ENCODE measurements at places on chromosomes 2 and 18.

DNA sequence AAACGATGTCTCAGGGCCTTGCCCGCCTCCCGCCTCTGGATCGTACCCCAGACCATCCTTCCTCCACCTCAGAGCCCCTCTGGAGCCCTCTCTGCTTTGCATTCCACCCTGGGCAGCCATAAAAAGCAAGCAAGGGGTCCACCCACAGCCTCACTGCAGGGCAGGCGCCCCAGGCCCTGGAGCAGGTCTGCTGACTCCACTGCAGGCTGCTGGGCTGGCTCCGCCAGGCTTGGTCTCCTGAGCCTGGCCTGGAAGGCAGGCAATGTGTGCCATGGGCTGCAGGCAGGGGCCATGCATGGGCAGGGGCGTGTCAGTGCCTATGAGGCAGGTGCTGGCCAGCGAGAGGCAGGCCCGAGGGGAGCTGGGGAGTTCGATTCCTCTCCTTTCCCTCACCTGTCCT lies 186.0 kb downstream of the ANKRD30B start:
- no peak for DNase-seq

GRCh38 chr2:375270-375955 lies 87.5 kb upstream of the ALKAL2 start:
- no peak for DNase-seq

- no peak for DNase-seq
Measured at GRCh38 chr18:36469461-36469860, 171.9 kb downstream of the FHOD3 start.

GRCh38 chr2:134926231-134926931 lies 7.8 kb downstream of the CCNT2 start:
- no peak for DNase-seq

DNA sequence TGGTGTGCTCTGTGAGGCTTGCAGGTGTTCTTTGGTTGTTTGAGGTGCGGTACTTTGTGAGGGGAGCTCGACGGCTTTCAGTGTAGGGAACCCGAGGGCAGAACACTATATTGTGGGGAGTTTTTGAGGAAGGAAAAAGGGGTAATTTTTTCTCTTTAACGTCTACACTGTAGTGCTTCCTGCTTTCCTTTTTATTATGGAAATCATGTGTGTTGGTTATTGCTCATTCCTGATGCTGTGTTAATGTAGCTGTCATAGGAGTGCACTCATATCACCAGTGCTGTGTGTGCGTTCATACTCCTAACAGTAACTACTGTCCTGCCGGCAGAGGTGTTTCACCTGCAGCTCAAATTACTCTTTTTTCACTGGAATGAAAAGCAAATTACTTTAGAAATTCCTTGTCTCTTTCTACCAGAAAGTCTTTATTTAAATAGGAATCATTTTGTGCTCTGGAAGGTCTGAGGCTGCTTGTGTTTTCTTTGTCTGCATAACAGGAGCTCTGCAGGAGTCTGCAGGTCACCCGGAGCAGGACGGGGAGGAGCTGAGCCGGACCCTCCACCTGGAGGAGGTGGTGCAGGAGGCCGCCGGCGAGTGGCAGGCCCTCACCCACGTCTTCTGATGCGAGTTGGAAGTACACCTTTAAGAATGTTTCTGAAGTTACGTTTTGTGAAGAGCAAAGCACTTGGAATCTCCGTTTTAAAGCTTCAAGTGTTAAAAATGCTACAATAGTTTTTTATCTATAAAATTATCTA lies 145.5 kb downstream of the ZNF236 start:
- no peak for DNase-seq

DNA sequence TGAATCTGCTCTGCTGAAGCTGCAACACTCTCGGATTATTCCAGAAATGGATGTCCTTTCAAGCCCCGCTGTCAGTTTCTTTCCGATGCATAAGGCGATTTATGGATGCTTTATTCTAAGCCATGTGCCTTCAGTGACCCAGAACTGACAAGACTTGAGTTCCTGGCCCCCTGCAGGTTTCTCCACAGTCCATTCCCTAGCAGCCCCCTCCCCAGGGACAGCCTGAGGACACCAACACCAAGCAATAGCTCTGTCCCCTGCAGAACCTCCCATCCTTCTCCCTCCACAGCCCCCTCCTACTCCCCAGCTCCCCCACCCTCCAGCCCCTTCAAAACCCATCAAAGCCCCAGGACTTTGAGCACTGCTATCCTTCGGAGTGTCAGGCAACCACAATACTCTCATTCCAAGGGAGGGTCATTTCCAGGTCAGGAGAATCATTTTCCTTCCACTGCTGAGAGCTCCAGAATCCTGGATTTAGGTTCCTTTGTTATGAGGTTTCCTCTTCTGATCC lies 24.6 kb upstream of the SPP2 start:
- DNase-seq = no peak

DNA sequence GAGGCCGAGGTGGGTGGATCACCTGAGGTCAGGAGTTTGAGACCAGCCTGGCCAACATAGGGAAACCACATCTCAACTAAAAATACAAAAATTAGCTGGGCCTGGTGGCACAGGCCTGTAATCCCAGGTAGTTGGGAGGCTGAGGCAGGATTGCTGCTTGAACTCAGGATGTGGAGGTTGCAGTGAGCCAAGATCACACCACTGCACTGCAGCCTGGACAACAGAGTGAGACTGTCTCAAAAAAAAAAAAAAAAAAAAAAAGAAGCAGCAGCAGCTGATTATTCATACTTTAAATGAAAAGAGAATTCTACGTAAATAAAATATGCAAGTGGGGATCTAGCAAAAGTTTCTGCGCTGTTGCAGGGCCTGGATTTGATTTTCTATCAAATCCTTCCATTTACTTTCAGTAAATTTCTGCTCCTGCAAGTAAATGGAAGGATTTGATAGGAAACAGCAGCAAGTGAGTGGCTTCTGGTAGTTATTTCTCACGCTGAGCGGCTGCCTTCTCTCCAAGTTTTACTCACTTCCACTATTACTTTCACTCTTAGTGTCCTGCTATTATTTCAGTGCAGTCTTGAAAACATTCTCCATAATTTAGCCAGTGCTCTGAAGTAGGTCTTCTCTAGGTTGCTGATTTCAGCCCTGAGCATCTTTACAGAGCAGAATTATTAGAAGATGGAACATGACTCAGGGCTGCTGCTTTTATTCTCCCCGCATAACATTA lies 68.4 kb downstream of the SLC16A14 start:
- no peak for DNase-seq

DNA sequence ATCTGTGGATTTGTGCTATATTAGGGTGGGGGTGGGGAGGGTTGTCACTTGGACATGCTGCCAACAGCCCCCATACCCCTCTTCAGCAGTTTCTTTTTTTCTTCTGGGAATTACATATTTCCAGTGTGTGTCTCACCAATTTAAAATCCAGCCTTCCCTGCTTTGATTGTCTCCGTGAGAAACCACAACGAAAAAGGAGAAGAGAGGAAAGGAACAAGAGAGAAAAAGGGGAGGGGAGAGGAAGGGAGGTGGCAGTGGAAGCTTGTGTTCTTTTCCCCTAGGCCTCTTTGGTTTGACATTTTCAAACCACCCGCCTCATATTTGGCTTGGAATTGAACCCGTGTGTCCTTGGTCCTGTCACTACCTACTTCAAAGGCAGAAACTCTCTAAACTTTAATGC lies 860 bp downstream of the CTNNA2 start:
- DNase-seq = no peak

DNA sequence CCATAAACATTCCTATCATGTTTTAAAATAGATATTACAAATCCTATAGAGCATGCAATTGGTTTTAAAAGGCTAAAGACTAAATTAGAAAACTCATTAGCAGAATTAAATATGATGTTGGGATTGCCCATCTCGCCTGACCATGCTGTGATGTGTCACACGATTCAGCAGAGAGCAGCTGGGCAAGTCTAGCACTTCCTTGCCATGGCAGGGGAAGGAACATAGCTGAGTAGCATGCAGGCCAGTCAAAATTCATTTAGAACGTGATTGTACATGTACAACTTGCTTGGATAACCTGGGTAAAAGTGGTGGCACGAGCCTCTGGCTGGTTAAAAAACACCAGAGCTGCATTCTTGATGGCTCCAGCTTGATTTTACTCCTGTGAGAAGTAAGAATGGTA lies 81.3 kb downstream of the SCN3A start:
- DNase-seq = no peak

DNA sequence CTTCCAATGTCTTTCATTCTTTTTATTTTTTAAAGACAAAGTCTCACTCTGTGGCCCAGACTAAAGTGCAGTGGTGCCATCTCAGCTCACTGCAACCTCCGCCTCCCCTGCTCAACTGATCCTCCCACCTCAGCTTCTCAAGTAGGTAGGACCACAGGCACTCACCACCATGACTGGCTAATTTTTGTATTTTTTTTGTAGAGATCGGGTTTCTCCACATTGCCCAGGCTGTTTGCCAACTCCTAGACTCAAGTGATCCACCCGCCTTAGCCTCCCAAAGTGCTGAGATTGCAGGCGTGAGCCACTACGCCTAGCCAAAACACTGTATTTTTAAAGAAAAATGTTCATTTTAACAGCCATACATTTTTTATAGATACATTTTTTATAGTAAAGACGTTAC lies 12.7 kb downstream of the GCKR start:
- no peak for DNase-seq

GRCh38 chr18:3623769-3624545 lies 174.0 kb downstream of the TGIF1 start:
- peak; percentile 85 for DNase-seq

DNA sequence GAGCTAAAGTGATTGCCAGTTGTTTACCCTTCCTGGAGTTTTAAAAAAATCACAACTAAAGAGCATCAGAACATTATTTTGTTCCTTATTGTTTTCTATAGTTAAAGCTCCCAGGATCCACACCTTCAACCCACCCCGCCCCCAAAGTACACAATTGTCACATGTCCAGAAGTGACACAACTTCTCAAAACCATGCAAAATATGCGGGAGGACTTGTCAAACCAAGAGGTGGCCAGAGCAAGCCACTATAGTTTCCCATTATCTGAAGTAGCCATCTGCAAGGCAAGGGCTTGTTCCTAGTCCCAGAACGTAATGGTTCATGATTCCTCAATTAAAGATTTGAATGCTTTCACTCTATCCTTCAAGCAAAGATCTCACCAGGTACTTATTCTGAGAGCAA lies 9.9 kb upstream of the INO80C start:
- DNase-seq = no peak

GRCh38 chr2:174486563-174487107 lies at the start of gene GPR155:
Gene GPR155, minus strand, starts transcription at chr2:174487029. Its CDS starts 5,073 bp downstream, at chr2:174481956.
- DNase-seq = peak; percentile 90

- DNase-seq = no peak
Measured at GRCh38 chr2:207670887-207671286, 40.6 kb upstream of the CCNYL1 start.

GRCh38 chr2:226461981-226462380 lies 337.6 kb downstream of the IRS1 start:
- DNase-seq = no peak

DNA sequence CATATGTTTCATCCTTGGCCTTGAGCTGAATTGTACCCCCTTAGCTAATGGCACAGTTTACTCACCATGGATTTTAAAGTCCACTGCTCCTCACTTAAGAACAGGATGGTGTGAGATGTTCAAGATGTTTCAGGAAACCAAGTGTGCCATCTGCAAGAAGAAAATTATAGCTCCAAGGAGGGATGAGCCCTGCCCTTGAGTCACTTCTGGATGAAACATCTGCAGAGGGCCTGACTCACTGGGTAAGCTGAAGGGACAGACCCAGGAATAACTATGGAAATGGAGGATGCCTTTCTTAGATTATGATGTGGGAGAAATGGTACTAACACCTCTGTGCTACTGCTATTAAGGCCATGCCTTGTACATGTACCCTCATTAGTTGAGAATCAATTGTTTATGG lies 6.4 kb downstream of the MARS2 start:
- no peak for DNase-seq

DNA sequence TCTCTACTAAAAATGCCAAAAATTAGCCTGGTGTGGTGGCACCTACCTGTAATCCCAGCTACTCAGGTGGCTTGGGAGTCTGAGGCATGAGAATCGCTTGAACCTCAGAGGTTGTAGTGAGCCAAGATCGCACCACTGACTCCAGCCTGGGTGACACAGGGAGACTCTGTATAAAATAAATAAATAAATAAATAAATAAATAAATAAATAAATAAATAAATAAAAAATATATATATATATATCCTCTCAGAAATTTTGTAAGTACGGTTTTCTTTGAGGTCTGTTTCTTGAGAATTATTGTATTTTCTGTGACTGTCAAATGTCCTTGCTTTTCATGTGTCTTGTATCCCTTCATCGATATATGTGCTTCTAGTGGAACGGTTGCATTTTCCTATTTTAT lies 406.9 kb upstream of the FIGN start:
- DNase-seq = no peak

DNA sequence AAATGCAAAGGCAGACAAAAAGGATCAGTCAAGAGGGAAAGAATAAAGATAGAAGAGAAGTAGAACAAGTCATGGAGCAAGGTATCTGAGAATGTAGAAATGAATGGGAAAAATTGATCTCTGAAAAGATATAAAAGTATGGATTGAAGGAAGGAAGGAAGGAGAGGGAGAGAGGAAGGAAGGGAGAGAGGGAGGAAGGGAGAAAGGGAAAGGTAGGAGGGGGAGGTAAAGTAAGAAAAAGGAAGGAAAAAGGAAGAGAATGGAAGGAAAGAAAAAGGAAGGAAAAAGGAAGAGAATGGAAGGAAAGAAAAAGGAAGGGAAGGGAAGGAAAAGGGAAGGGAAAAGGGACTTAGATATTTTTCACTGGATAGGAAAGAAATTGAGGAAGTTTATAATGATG lies 31.5 kb upstream of the TTC21B start:
- no peak for DNase-seq

- DNase-seq = peak; percentile 59
Measured at GRCh38 chr2:216590780-216591179, 42.4 kb upstream of the IGFBP2 start.

DNA sequence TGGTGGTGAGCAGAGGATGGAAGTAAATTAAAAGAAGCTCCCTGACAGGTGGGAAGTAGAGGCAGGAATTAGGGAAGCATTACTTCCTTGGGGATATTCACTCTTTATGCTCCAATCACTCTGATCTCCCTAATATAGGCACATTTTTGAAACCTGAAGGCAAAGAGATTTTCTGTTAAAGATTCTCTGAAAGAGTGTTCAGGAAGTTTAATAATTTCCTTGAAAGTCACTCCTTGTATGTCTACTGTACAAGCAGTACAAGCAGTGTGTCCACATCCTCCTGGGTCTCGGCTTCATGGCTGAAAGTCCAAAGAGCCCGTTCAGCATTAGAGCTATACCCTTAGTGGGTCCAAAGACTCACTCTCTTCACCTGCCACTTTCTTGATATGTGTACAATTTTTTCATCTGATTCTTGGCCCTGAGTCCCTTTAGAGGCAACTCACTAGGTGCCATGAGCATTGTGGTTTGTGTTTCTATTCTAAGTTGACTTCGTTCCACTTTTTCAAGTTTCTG lies 60.2 kb downstream of the AAK1 start:
- DNase-seq = no peak
